Activated CD8-positive, alpha-beta memory T cell treated with anti-CD3 and anti-CD28 coated beads, Interleukin-2, amount 50 U/mL, for 48 hours (primary cell): ENCODE measurements at places on chromosomes 7 and 10.
A peak's percentile ranks its signal among the peaks of the same experiment; 100 is the strongest.

DNA sequence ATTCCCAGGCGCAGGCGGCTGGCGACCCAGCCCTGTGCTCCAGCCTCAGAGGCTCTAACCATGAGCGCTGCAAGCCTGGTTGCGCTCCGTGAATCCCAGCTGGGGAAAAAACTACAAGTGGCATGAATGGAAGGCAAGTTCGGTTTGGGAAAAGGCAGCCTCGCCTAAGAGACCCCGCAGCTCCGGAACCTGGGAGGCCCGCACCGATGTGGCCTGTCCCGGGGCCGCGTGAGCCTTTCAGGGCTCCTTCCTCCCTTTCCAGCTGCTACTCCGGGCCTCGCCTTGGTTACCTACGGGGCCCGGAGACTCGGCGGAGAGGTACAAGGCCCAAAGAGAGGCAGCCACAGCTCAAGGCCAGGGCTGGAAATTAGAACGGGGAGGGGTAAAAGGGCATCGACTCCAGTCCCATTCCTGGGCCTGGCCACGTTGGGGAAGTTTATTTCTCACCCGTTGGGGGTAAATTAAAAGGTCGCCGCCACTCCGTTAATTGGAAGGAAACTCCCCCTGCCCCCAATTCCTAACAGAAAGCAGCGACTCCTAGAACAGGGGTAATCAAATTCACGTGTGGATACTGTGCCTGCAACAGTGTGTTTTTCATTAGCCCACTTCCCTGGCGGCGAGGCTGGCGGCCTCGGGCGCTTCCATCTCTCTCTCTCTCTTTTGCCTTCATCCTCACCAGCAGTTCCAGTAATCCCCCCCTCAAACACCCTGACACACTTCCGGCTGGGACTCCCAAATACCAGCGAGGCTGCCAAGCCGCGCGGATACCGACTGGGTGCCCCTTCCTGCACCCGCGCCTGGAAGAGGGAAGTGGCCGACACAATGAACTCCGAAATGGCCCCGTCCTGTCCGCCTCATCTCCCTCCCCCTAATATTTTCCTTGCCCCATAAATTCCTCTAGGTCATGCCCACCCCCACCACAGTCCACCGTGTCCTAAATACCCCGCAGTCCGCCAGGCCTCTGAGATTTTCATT is 1.5 kb upstream of the HOXA9 start:
- DNase-seq, result peak; percentile 64

GRCh38 chr7:70779321-70779720 is 352.6 kb upstream of the GALNT17 start:
- no peak for DNase-seq

DNA sequence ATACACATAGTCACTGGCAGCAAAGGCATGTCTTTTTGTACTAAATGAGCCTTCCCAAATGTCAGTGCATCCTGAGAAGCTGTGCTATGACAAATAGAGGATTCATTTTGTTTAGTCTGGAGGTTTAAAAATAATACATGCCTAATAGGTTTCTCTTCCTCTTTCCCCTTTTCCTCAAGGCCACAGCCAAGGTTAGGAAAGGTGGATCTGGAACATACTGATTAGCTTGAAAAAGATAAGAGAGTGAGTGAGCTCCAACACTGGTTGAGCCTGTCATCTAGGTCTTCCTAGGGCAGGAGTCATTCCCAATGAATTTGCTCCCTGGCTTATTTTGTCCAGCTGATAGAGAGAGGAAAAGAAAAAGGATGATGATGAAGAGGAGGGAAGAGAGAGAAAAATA is 14.4 kb upstream of the SP4 start:
- no peak for DNase-seq

- no peak for DNase-seq
Measured at GRCh38 chr7:23759671-23760391, 49.8 kb downstream of the STK31 start.

- no peak for DNase-seq
Measured at GRCh38 chr7:20700453-20701227, 85.2 kb downstream of the ABCB5 start.

DNA sequence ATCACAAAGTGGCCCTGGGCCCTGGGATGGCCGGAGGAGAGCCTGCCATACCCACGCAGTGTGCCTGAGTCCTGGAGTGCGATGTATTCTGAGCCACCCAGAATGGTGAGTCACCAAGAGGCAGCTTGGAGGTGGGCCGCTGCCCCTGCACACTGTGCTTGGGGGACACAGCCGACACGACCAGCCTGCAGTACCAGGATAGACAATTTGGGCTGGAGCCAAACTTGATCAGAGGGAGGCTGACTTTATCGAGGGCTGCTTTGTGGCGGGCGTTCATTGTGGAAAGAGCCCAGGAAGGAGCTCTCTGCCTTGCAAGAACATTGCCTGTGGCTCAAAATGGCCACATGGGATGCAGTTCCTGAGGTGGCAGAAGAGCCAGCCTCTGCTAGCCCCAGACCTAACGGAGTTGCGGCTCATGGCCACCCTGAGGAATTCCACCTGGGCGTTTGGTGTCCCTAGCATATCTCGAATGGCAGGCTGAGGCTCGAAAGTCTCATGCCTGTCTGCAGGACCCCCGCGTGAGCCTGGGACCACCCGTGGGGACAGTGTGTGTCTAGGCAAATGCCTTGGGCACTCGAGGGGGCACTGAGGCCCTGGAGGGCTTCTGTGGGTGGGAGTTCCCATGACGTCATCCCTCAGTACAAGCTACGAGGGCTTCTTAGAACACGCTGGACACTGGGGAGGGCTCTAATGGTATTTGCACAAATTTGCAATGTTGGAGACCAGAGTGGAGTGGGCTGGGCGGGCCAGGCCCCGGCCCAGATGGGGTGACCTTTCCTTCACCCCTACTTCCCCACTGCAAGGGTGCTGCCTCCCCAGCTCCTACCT is 79.7 kb downstream of the LHPP start:
- DNase-seq, result no peak

DNA sequence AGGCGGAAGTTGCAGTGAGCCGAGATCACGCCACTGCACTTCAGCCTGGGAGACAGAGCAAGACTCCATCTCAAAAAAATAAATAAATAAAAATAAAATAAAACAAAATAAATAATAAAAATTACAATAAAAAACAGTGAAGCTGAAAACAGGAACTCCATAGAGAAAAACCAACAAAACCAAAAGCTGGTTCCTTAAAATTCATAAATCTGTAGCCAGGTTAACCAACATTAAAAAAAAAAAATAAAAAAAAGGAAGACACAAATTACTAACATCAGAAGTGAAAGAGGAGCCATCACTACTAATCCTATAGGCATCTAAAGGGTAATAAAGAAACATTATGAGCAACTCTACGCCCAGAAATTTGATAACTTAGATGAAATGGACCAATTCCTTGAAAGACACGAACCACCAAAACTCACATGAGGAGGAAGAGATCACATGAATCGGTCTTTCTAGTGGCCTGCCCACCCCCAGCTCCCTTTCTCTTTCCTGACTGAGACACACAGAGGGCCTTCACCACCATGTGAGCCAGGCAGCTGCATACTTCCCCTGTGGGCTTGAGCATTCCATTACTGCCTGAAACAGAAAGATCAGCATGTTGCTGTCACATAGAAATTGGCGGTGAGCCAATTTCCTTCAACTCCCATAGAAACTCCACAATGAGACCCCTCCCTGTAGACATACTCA is 208.7 kb downstream of the MAD1L1 start:
- DNase-seq, result no peak

DNA sequence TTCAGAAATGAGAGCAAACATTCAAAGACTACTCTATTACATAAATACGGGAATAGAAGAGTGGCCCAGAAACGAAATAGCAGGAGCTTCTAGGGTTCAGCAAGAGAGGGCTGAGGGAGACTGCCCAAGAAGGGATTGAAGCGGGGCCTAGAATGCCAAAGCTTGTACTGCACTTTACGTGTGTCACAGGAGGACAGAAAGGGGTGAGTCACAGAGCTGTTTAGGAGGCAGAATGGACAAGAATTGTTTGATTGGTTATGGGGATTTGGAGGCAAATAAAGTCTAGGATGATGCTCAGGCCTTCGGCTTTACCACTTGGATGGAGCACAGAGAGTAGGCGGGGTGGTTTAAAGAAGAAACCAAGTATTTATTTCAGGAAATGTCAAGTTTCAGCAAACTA is 11.3 kb upstream of the FXYD4 start:
- no peak for DNase-seq
